Hippocampal formation (tissue), 2 donors: ENCODE measurements at places on chromosomes 4 and X.

- DNase-seq: no peak
Measured at GRCh38 chr4:185634066-185634652, 98.9 kb upstream of the PDLIM3 start.

DNA sequence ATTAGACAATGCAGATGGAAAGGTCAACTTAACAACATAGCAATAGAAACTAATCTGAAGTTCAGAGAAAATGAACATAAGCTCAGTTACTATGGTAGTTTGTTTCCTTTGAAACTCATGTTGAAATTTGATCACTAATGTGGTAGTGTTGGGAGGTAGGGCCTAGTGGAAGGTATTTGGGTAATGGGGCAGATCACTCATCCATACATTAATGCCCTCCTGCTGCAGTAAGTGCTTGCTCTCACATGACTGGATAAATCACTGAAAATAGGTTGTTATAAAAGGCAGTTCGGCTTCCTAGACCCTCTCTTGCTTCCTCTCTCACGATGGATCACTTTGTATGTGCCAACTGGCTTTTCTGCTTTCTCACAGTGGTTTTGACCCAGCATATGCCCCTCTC lies 567.4 kb upstream of the GALNT7 start:
- no peak for DNase-seq

GRCh38 chrX:10981506-10981905 lies 129.6 kb upstream of the HCCS start:
- DNase-seq: no peak

DNA sequence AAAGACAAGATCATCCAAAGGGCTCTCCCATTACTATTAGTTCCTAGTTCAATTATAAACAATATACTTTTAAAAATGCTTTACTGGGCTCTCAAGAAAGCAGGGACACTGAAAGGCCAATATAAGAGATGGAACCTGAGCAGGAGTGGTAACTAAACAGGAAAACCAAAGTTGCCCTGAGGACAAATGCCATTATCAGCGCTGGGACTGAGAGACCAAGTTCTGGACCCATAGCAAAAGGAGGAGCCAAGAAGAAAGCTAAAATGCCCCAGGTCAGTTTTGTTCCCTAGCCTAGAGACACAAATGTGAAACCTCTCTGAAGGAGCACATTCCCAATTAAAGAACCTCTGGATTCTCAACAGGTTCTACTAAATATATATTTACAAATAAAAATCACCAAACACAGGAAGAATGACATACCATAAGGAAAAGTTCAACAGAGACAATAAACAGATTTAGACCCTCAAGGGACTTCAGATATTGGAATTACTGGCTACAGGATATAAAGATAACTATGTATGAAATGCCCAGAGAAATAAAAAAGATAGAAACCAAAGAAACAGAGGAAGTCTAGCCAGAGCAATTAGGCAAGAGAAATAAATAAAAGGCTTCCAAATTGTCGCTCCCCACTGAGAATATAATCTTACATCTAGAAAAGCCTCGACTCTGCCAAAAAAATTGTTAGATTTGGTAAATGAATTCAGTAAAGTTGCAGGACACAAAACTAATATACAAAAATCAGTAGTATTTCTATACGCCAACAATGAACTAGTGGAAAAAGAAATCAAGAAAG lies 67.1 kb downstream of the KLHL8 start:
- no peak for DNase-seq

DNA sequence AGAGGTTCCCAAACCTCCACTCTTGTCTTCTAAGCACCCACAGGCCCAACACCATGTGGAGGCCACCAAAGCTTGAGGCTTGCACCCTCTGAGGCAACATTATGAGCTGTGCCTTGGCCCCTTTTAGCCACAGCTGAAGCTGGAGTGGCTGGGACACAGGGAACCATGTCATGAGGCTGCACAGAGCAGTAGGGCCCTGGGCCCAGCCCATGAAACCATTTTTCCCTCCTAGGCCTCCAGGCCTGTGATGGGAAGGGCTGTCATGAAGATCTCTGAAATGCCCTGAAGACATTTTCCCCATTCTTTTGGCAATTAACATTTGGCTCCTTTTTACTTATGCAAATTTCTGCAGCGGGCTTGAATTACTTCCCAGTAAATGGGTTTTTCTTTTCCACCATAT lies 14.8 kb downstream of the RBMXL3 start:
- DNase-seq: no peak

DNA sequence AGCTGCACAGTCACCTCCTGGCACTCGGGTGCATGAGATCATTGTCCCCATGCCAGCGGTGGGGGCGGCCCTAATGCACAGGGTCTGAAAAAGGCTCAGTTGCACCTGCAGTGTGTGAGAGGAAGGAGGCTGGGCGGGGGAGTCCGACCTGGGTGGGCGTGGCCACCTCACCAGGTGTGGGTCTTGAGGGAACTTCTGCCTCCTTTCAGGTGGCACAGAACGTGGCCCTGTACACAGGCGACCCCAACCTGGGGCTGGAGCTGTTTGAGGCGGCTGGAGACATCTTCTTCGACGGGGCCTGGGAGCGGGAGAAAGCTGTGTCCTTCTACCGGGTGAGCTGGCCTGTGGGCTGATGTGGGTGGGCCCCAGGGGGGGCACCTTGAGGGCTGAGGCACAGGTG lies 34.3 kb upstream of the HTRA3 start:
- no peak for DNase-seq

DNA sequence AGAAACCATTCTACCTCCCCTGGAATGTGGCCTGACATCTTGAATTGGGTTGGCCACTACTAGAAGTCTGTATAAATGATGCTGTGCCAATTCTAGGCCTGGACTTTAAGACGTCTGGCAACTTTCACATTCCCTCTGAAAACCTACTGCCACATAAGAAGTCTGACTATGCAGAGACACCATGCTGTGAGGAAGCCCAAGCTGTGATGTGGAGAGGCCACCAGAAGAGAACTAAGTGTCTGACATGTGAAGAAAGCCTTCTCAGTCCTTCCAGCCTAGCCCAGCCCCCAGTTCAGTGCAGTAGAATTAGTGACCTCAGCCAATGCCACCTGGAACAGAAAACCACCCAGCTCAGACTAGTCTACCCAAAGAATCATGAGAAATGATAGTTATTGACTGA lies 24.2 kb upstream of the FAM9C start:
- no peak for DNase-seq

DNA sequence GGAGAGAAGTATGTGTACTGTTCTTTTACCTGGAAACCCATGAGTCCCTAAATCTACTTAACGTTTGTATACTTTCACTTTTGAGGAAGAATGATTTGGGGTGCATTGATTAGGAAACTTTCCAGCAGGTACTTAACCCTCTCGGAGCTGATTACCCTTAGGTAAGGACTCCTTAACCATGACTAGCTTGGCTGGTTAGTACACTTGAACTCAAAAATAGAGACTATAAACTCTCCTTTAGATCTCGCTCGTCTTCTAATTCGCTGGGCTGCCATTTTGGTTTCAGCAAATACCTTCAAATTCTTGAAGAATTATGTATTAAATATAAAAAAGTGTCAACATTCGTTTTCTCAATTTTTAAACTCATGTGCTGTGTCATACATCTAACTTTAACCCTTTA lies 2.0 kb downstream of the USP9X start:
- DNase-seq: no peak

DNA sequence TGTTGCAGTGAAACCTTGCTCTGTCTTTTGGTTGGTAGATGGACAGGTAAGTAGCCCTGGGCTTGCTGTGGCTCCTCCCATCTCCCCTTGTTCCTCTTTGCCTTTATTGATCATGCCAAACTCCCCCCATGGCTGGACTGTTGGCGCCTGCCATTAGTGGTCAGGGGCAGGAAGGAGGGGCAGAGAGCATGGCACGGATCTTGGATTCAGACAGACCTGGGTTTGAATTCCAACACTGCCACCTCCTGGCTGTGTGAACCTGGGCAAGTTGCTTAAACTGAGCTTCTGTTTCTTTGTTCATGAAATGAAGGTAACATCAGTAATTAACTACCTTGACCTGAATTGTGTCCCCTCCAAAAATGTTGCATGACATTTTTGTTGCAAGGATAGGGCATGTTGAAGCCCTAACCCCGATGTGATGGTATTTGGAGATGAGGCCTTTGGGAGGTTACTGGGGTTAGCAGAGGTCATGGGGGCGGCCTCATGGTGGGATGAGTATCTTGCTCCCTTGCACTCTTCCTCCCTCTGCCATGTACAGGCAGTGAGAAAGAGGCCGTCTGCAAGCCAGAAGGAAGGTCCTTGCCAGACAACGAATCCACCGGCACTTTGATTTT lies 6.0 kb downstream of the SLC2A9 start:
- peak; percentile 51 for DNase-seq

DNA sequence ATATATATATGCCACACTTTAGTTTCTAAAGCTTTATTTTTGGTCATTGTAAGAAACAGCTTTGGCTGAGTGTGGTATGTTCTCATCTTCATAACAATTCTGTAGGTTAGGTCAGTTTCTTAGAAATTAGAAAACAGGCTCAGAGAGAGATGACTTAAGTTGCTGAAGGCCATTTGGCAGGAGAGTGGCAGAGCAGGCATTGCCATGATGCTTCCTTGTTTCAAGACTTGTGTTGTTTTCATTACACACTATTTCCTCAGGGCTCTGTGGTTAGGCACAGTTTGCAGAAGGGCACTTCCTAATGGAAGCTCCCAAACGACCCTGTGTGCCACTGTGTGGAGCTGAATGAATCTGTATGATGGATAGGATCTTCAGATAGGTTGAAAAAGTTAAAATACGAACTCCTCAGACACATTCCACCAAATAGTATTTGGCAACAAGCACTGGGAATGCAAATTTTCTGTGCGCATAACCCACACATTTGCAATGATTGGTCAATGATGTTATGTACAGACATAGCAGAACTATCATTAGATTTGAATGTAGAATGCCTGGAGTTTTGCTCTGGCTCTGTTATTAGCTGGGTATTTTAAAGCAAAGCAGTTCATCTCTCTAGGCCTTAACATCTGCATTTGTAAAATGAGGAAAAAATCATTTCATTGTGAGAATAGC lies 274.3 kb upstream of the HS3ST1 start:
- DNase-seq: no peak

DNA sequence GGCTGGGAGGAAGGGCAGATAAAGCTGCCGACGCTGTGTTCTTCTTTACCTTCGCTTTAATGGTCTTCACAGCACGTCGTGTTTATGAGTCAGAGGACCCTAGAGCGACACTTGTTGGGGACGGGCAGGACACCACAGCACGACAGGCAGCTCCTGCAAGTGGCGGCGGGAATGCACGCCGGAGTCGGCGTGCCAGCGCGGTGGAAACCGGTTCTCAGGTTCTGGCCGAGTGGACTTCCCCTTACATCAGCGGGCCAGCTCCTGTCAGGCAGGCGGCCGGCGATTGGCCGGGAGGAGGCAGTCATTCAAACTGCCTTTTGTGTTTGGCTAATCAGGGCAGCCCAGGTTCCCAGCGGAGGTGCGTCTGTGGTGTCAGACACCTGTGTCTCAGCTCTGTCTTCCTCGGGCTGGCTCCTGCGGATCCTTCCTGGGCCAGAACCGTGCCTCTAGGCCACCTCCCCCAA lies 150.9 kb downstream of the SHROOM3 start:
- no peak for DNase-seq

DNA sequence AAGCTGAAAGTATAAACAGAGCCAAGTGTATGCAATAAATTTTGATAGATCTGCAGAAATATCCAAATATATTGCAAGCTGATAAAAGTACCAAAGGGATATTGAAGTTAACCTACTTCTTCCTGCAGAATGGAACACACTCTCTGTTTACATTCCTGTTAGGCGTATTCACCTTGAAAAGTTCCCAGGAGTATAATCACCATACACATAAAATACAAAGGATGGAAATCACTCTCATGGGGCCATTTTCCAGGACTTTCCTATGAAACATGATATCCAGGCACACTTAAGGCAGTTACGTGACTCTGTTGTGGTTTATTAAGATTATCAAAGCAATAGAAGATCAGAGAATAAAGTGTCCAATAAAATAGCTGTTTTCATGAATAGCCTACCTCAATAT lies 1142.3 kb downstream of the NLGN4X start:
- no peak for DNase-seq

DNA sequence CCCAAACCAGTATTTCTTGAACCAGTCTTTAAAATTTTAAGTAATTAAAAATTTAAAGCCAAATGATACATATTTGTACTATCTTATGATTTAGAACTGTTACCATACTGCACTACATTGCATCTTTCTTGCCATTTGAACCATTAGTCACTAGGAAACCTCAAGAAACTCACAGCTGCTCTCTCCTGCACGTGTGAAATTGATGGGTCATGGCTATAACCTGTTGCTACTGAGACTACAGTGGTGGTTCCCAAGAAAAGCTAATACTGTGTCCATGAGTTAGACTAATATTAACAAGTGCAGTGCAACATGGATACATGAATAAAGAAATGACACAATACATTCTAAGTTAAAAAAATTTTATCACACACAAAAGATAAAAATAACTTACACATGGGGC lies 88.4 kb downstream of the PDE5A start:
- no peak for DNase-seq

DNA sequence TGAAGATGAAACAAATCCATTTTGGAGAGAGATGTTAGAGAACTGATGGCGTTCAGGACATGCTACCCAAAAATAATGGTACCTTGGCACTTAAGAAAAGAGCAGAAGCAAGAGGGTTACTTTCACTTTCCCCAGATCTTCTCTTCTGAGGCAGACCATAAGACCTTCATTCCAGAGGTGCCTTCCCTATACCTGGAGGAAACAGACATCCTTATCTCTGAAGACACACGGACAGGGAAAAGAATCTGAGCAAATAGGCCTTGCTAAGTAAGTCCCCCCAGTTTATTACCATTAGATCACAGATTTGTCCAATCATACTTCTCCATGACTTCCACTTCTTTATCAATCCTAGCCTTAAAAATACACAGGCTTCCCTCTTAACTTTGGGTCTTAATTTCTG lies 2.0 kb upstream of the FGF2 start:
- DNase-seq: no peak

GRCh38 chrX:1584237-1585011 lies 7.0 kb upstream of the AKAP17A start:
- no peak for DNase-seq

DNA sequence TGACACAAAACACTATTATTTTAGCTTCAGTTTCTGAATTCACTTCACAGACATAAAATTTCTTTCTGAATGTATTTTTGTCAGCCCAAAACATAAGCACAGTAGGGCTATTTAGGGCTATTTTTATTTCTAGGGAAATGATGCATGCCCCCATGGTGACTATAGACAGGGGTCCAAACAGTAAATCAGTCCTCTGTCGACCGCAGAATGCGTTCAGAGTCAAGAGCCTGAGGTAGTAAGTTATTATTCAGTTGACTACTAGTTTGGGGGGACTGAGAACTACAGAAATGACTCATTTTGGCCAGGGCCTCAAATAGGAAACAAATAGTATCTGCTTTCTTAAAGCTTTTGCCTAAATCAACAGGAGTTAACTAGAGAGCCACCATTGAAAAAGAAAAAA lies 414.4 kb downstream of the AFF2 start:
- DNase-seq: no peak

GRCh38 chr4:163523791-163524365 lies 29.4 kb downstream of the TMA16 start:
- no peak for DNase-seq

DNA sequence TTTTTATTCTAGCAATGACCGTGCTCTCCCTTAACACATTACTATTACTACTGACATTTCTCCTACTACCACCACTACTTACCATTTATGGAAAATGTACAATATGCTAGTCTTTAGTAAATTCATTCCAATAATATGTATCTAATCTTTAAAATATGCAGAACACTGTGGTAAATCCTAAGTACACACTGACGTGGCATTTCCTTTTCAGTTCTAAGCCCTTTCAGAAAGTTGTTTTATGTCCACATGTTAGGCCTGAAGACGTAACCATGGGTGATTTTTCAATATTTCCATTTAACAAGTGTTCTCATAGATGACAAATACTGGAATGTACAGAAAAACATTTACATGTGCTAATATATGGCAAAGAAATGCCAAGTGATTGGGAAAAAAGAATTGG lies 268.6 kb upstream of the SLIT2 start:
- DNase-seq: no peak
